ENCODE measurements at places on chromosomes 13 and 19. TPM values are rescaled to one million over a fixed set of nuclear protein-coding genes. Genes with fewer than 3 reads are reported as not detected.

- no peak overlapping the region for H3K4me3 ChIP-seq
- H3K4me1 ChIP-seq = peaks cover 21% of the 10 kb centered on the region
- DNase-seq = no peak
- H3K36me3 ChIP-seq = peaks cover 4% of the 10 kb centered on the region
- H3K27me3 ChIP-seq = no peaks in the 10 kb centered on the region
- no peak overlapping the region for H3K27ac ChIP-seq
Observed at GRCh38 chr13:73718246-73718645, 416.0 kb downstream of the KLF12 start.

GRCh38 chr19:36377541-36378178, 1.3 kb downstream of the ZFP14 start:
- DNase-seq = peak; percentile 15
- peaks cover 8% of the 10 kb centered on the region for H3K4me1 ChIP-seq
- no peaks in the 10 kb centered on the region for H3K27me3 ChIP-seq

GRCh38 chr13:44230736-44231135, 142.9 kb upstream of the SERP2 start:
- no peak overlapping the region for H3K4me3 ChIP-seq
- no peaks in the 10 kb centered on the region for H3K36me3 ChIP-seq
- DNase-seq = no peak
- peaks cover 21% of the 10 kb centered on the region for H3K4me1 ChIP-seq

DNA sequence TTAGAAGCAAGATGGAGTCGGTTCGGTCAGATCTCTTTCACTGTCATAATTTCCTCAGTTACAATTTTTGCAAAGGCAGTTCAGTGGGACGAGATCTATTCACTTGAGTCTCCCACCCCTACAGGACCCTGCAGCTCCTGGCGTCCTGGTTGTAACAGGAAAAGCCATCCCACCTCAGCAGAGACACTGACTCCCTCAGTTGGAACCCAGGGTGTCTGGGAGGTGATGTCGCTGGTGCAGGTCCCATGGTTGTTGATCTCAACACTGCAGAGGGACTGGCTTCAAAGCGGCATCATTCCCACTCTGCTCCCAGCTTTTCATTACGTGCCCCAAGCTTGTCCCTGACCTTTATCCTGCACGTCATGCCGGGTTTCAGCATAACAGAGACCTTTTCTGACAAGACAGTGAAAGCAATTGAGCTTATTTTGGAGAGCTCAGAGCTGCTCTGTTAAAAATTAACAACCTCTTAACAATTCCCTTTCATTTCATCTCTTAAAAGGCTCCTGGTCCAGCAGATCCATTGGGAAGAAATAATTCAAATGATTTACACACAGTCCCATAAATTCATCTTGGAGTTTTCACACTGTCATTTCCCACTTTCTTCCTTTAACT, 17.6 kb upstream of the COG3 start:
- no peaks in the 10 kb centered on the region for H3K27me3 ChIP-seq
- H3K27ac ChIP-seq = no peak overlapping the region
- no peak for DNase-seq
- no peak overlapping the region for H3K4me3 ChIP-seq
- no peaks in the 10 kb centered on the region for H3K36me3 ChIP-seq
- H3K4me1 ChIP-seq = no peaks in the 10 kb centered on the region

- no peaks in the 10 kb centered on the region for H3K36me3 ChIP-seq
- DNase-seq = no peak
- H3K4me3 ChIP-seq = no peak overlapping the region
- H3K27ac ChIP-seq = no peak overlapping the region
Observed at GRCh38 chr19:41569481-41570150, 6.3 kb upstream of the CEACAM21 start.

DNA sequence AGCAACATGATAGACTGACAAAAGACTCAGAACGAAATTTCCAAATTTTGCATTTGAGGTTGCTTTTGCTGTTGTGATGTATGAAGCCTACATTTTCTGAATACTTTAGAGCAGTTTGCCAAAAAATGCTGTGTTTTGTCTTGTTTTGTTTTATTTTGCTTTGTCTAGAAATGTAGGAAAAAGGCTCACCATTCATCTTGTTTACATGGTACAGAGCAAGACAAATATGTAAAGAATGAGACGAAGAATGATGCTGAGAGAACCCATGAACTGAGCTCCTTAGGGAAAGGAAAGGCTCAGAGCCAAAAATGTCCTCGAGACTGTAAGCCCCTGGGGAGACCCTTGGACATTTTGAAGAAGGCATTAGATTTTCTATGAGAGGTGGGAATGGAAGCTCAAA, 6.8 kb upstream of the SPART start:
- no peak overlapping the region for H3K27ac ChIP-seq
- no peak overlapping the region for H3K4me3 ChIP-seq
- DNase-seq = no peak
- no peaks in the 10 kb centered on the region for H3K27me3 ChIP-seq
- H3K36me3 ChIP-seq = no peaks in the 10 kb centered on the region
- H3K4me1 ChIP-seq = peaks cover 13% of the 10 kb centered on the region

DNA sequence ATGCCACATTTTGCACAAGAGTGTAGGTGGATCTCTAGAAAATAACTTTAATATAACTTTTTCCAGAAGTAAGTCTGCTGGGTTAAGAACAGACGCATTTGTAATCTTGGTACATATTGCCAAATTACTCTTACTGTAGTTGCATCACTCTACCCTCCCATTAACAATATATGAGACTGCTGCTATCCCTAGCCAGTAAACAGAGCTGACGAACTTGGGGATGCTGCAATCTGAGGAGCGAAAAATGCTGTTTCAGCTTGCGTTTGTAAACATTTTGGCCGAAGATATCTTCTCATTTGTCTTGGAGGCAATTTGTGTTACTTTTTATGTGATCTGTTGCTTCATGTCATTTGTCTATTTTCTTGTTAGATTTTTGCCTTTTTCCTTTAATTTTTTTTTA, 1482.8 kb downstream of the OLFM4 start:
- H3K4me1 ChIP-seq = no peaks in the 10 kb centered on the region
- no peaks in the 10 kb centered on the region for H3K36me3 ChIP-seq
- DNase-seq = no peak
- no peak overlapping the region for H3K27ac ChIP-seq
- no peak overlapping the region for H3K4me3 ChIP-seq
- no peaks in the 10 kb centered on the region for H3K27me3 ChIP-seq

DNA sequence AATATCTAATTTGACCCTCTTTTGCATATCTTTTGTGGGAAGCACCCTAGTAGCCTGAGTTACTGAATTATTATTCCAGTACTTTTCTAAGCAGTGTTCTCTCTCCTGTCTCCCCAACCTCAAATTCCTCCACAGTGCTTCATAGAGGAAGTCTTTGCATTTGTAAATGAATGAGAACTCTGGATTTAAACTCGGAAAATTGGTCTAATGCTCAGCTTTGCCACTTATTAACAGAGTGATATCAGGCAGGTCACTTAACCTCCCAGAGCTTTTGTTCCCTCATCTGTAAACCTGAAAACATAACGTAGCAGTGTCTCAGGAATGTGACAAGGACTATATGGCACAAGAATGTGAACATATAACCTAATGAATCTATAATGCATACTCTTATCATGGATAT, 26.2 kb downstream of the FREM2 start:
- DNase-seq = no peak
- H3K4me1 ChIP-seq = no peaks in the 10 kb centered on the region
- no peaks in the 10 kb centered on the region for H3K27me3 ChIP-seq
- no peak overlapping the region for H3K27ac ChIP-seq

DNA sequence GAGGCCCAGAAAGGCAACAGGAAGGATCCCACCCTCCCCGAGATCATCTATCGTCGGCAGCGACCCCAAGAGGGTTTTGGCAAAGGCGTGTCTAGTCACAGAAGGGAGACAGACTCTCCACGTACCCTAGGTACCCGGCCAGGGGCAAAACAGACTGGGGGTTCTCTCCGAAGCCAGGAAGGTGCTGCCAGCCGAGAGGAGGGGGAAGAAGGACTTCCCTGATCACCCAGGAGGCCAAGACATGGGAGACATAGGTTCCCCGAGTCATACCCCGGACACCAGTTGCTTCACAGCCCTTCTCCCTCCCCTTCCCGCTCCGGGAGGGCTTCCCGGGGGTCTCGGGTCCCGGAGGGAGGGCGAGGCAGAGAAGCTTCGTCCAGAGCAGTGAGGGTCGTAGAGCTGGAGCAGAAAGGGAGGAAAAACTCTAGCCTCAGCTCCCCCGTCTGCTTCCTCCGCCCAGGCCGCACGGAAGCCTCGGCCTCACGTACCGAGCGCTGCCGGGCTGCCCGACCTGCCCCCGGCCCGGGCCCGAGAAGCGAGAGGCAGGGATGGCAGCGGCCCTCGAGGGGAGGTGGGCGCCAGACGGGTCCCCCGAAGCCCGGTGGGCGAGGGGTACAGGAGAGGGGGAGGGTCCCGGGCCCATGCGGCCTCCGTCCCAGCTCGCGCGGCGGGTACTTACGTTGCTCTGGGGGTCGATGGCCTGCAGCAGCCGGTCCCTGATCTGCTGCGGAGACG, 644 bp downstream of the MED26 start:
- peak; percentile 51 for DNase-seq
- H3K4me1 ChIP-seq = peaks cover 8% of the 10 kb centered on the region
- peak overlapping the region; percentile 72 for H3K27ac ChIP-seq
- peak overlapping the region; percentile 98 for H3K4me3 ChIP-seq
- H3K27me3 ChIP-seq = no peaks in the 10 kb centered on the region
- no peaks in the 10 kb centered on the region for H3K36me3 ChIP-seq

- 0 out of 2 replicates have a peak overlapping the region, but pooled peaks have one; percentile 6 for H3K27ac ChIP-seq
- no peaks in the 10 kb centered on the region for H3K27me3 ChIP-seq
- H3K36me3 ChIP-seq = no peaks in the 10 kb centered on the region
- H3K4me1 ChIP-seq = peaks cover 17% of the 10 kb centered on the region
- DNase-seq = peak; percentile 37
Observed at GRCh38 chr13:39036212-39036611, 1.7 kb downstream of the PROSER1 start.

DNA sequence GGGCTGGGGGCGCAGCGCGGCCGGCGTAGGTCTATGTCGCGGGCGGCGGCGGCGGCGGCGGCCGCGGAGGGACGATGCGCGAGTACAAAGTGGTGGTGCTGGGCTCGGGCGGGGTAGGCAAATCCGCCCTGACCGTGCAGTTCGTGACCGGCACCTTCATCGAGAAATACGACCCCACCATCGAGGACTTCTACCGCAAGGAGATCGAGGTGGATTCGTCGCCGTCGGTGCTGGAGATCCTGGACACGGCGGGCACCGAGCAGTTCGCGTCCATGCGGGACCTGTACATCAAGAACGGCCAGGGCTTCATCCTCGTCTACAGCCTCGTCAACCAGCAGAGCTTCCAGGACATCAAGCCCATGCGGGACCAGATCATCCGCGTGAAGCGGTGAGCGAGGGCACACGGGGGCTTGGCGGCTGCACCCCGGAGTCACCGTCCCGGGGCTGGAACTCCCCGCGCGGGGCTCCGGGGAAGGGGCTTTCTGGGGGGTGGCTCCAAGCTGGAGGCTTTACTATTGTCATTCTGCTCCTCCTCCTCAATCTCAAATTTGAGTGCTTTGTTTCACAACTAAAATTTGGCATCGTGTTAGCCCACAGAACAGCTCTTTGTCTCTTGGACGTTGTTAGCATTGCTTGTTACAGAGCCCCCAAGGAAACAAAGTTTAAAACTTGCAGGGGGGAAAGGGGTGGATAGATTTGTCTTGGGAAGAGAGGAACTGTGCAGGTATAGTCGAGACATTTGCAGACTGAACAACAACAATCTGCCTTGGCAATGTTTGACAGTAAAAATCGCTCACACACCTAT, 630 bp downstream of the RAP2A start:
- no peaks in the 10 kb centered on the region for H3K27me3 ChIP-seq
- no peaks in the 10 kb centered on the region for H3K36me3 ChIP-seq
- H3K4me3 ChIP-seq = peak overlapping the region; percentile 92

Gene ZNF836
- total RNA-seq = 2.8 TPM

Gene TNFSF13B
- total RNA-seq = 2.5 TPM

Gene GPR180
- 8.1 TPM for total RNA-seq

Gene NMRK2
- total RNA-seq = not detected

Gene SIAH3
- total RNA-seq = not detected

Data from GM23248 (cell line).